Type B pancreatic cell (in vitro differentiated cells): ENCODE measurements at places on chromosomes 7 and 10. TPM values are rescaled to one million over a fixed set of nuclear protein-coding genes. Genes with fewer than 3 reads are reported as not detected.

DNA sequence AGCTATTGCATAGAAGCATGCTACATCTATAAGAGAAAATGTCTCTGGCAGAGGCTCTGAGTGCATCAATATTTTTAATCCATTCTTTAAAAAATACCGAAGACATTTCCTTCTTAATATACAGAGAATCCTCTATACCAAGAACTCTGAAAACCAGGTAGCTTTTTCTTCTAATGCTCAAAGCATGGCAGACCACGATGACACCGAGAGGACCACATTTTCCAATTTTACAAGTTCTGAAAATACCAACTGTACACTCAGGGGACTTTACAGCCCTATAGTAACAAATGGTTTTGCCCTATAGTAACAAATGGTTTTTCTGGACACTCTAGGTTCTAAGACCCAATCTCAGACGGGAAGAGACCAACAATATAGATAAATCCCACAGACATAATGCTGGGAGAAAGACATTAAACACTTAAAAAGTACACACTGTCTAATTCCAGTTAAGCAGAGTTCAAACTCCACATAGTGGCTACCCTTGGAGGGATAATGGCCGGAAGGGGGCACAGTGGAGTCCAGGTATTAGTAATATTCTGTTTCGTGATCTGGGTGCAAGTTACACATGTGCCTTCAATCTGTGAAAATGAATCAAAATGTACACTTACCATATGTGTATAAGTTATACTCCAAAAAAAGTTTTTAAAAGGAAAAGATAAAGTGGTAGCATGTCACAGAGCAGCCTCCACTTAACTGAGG, 26.2 kb downstream of the CCDC6 start:
- no peak for DNase-seq

DNA sequence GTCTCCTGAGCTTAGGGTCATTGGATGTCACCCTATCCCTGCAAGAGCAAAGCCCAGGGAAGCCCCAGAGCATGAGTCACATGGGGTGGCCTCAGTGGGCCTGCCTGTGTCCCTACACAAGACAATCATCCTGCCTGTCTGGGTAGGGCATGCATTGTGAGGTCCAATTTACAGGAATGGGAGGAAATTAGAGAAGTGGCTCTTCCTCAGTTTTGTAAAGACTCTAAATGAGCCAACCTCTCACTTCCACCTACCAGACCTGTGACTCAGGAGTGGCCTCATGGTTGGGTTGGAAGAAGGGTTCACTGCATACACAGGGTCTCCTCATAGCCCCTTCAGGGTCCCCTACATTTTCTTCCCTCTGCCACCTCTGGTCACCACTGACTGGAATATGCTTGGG, 43.6 kb upstream of the SMNDC1 start:
- DNase-seq: no peak

- DNase-seq: no peak
Measured at GRCh38 chr7:8360564-8361153, 72.8 kb upstream of the NXPH1 start.

- no peak for DNase-seq
Measured at GRCh38 chr7:140036224-140036962, 26.4 kb downstream of the PARP12 start.

The MDH2 gene
- total RNA-seq: 177 and 239 TPM in 2 replicates

- no peak for DNase-seq
Measured at GRCh38 chr10:125016611-125017202, 74.8 kb downstream of the ZRANB1 start.

GRCh38 chr7:155815332-155816191, 3.3 kb upstream of the SHH start:
- no peak for DNase-seq

The SEMA3A gene
- total RNA-seq: 28.2 and 77.1 TPM in 2 replicates

- no peak for DNase-seq
Measured at GRCh38 chr7:91088156-91088555, 176.1 kb upstream of the FZD1 start.

The TMEM130 gene
- 0.17 and 1.2 TPM in 2 replicates for total RNA-seq

GRCh38 chr7:14351167-14351566, 361.7 kb upstream of the ETV1 start:
- no peak for DNase-seq

The PON1 gene
- 0.99 and 3.0 TPM in 2 replicates for total RNA-seq

- DNase-seq: no peak
Measured at GRCh38 chr10:71269301-71270288, 49.5 kb upstream of the SLC29A3 start.

- DNase-seq: no peak
Measured at GRCh38 chr7:91720260-91720937, 160.1 kb downstream of the MTERF1 start.

The CLCN1 gene
- 0.12 and 0.22 TPM in 2 replicates for total RNA-seq

DNA sequence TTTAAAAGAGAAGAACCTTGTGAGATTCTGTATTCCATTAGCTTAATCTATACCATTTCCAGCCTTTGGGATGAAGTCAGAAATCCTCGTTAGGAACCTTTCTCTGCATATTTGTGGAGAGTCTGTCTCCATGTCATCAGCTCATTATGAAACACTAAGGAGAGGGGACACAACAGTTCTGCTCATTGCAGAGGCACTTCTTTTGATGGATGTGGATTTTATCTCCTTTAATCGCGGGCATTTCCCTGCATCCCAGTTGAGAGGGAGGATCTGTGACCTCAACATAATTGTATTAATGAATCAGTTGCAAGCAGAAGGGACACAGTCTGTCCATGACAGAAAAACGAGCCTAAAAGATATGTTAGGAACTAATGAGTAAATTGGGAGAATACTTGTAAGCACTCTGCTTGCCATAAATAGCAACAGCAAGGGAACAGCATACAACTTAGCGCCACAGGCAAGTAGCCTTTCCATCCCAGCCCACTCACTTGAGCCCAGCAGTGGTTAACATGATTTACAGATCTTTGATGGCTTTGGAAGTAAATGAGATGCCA, 37.9 kb downstream of the SORCS1 start:
- DNase-seq: no peak

DNA sequence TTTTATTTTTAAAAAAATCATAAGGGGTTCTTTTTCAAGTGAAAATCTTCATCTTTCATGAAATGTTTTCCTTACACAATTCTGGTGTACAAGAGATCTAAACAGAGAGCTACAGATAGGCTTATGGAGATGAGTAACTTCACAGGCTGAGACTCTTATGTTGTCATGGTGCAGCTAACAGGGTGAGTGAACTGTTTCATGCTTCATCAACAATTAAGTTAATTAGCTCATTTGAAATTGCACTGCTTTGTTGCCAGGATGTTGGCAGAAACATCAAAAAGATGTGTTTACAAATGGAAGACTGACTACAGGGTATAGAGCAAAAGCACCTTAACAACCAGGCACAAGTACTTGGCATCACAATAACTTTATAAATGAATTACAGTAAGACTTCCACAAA, 230.8 kb downstream of the FOXP2 start:
- no peak for DNase-seq

DNA sequence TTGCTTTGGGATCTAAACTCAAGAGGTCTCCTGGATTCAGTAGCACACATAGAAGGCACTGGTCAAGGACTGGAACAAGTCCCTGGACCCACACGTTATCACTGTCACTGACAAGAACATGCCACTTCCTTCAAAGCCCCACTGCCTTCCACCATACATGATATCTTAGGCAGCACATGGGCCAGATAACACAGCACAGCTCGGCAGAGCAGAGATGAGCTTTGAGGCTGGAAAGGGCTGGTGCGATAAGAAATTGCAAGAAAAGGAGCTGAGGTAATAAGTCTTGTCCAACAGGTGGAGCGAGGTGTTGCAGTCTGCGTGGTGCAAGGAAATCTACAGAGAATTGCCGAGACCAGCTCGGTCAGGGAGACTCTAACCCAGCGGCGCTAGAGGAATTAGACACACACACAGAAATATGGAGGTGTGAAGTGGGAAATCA, 139.8 kb upstream of the CDK13 start:
- DNase-seq: no peak

The PLAC9 gene
- total RNA-seq: 8.2 TPM in 1 of 2 replicates, not detected in the other

DNA sequence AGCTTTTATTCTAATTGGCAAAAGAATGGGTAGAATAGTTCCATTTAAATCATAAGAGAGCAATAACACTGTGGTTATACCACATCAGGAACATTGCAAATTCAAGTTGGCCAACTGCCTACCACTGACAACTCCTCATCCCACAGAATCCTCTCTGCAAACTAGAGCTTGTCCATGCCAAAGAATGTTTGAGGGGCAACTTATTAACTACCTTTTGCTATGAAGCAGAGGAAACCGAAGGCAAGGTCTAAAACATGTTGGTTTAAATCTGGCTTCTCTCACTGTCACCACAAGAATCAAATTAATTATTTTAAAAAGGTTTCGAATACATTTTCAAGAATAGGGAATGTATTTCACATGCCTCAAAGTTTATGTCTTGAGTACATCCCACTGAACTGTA, 36.0 kb downstream of the RHOBTB1 start:
- no peak for DNase-seq

DNA sequence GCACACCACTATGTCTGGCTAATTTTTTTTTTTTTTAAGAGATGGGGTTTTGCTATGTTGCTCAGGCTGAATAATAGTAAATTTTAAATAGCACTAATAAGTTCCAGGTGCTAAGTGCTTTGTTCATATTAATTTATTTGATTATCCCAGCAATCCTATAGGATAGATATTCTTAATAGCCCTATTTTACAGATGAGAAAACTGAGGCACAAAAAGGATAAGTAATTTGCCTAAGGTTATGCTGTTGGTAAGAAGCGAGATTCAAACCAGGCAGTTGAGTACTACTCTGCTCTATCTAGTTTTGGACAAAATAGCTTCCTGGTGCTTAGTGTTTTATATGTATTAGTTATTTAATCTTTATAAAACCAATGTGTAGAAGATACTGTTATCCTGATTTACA, 72.5 kb upstream of the STRIP2 start:
- DNase-seq: no peak

DNA sequence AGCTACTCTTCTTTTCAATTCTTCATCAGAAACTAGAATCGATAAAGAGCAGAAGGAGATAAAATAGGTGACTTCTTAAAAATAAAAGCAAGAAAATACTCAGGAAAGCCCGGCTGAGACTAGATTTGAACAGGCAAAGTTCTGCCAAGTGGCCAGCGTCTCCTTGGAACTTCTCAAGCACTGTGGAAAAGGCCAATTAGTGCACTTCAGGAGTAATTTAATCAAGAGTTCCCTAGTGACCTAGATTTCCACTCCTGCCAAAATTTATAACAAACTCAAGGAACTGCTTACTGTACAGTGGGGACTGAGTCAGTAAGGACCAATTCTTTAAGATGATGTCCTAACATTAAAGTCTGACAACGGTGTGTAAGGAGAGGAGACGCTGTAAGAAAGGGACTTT, 57.3 kb downstream of the CHCHD3 start:
- DNase-seq: no peak

DNA sequence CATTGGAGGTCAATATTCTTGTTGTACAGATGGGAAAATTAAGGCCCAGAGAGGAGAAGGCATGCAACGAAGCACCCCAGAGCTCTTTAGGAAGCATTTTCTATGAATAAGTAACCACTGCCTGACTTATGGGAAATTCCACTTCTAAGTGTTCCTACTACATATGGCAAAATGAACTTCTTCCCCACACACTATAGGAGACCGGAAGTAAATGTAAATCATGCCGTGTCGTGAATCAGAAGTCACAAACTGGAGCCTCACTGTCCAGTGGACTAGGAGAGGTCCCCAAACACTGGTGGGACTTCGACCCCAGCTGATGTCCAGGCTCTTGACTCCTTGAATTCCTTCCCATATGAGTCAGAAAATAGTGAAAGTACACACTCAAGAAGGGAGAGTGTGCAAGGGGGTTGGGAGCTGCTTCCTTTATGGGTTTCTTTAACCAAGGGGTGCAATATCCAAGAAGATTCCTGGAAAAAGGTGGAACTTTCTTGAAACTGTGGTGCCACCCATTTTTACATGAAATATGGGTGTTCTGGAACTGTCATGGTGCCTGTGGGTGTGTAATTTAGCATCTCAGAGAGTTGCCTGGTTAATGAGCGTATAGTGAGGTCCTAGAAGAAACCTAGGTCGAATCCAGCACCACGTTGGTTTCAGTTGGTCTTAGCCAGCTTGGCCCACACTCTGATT, 6.7 kb downstream of the RASSF4 start:
- DNase-seq: peak; percentile 15

DNA sequence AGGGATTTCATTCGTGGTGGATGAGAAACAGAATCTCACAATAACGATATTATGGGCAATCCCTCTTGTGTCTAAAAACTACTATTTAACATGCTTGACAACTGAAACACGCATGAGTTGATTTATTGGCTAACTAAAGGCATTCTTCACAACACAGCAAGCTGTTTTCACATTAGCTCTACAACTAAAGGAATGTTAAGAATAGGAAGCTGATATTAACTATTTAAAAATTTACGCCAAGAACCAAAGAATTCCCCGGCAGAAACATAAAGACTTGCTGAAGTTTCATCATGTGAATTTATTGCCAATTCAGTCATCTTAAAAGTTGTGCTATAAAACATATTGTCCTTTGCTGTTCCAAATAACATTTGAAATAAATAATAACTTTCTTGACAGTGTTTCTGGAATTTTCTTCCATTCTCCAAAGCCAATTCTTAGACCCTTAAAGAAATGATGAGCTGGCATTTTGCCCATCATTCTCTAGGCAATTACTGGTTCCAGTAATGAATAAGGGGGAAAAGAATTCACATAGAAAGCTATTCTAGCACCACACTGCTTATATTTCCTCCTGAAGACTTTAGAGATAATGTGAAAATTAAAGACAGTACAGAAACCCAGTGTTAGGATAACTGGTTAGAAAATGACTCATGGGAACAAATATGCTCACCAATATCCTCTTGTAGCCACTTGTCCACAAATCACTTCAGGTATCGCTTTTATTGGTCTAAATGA, 233.1 kb downstream of the PARD3 start:
- DNase-seq: no peak

The RNF148 gene
- 0.39 TPM in 1 of 2 replicates, not detected in the other for total RNA-seq

The SMNDC1 gene
- total RNA-seq: 35.4 TPM in 2 replicates

DNA sequence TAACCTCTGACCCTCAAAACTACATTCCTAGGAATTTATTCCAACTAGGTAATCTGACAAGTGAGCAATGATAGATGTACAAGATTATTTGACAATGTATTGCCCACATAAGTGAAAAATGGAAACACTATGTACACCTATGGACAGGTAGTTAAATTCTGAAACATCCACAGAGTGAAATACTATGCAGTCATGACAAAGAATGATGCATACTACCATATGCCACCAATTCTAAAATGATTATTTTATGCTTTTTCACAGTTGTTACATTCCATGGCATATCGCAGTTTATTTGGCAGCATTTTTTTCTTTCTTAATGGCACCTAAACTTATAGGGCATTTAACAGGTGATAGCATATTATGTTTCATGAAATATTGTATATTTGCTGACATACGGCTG, 20.1 kb upstream of the TNPO3 start:
- no peak for DNase-seq
